HAP-1 (cell line): ENCODE measurements at places on chromosomes 12 and 14.
A peak's percentile ranks its signal among the peaks of the same experiment; 100 is the strongest.

DNA sequence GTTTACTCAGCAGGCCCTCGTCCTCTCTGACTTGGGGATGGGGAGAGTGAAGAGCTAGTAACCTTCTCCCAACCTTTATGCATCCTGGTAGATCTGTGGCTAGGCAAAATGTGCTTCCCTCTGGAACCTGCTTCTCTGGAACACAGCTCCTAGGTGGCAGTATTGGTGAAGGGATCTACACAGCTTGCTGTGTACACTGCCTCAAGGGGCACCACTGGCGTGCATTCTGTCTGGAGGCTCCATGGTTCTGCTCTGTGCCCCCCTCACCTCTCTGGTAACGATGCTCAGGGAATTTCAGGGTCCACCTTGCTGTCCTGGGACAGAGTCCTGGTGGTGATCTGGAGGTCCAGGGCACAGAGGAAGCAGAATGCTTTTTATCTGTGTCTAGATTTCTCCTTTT is 43.5 kb upstream of the KCNA5 start:
- no peak for DNase-seq

- no peak for DNase-seq
Observed at GRCh38 chr12:29152223-29152868, 3.3 kb downstream of the FAR2 start.

- DNase-seq, result no peak
Observed at GRCh38 chr12:122138616-122139015, 35.4 kb downstream of the IL31 start.

DNA sequence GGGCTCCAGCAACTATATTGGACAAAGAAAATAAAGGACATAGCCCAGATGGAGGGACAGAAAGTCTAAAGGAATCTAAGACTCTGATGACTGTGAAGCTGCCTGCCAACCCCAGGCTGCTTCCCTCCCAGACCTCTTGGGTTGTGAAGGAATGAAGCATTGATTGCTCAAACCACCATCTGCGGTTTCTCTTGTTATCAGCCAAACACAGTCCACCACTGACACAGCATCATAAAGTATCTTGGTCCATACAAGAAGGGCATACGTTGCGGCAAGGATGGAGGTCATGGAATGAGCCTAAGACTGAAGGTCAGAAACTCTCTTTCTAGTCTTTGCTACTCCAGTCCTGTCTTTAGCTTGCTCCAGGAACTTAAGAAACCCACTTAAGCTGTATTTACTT is 58.5 kb upstream of the PLXNC1 start:
- DNase-seq, result no peak

- no peak for DNase-seq
Observed at GRCh38 chr12:18462442-18462841, 201.1 kb downstream of the PIK3C2G start.

DNA sequence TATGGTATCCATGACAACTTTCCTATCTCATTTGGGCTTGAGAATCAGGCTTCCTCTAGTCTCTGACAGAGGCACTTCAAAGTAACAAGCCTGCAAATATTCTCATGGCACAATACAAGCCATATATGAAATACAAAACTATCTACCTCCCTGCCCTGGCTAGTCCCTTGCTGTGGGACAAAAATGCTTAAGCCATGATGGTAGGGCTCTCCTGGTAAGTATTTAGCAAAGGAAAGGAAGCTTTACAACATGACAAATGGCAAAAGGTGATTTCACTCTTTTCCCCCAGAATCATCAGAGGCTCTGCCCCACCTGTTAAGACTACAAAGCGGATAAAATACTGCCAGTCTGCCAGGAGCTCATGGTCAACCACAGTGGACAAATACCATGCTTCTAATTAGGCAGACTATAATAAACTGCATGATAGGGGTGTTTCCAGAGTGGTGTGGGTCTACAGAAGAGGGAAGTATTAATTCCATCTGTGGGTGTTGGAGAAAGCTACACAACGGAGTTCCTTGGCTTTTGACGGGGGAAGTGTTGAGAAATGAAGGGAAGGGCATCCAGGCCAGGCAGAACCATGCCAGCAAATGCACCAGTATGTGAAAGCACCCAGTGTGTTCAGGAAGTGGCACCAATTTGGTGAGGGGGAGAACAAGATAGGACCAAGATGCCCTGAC is 92.9 kb downstream of the SPTSSA start:
- DNase-seq, result no peak

DNA sequence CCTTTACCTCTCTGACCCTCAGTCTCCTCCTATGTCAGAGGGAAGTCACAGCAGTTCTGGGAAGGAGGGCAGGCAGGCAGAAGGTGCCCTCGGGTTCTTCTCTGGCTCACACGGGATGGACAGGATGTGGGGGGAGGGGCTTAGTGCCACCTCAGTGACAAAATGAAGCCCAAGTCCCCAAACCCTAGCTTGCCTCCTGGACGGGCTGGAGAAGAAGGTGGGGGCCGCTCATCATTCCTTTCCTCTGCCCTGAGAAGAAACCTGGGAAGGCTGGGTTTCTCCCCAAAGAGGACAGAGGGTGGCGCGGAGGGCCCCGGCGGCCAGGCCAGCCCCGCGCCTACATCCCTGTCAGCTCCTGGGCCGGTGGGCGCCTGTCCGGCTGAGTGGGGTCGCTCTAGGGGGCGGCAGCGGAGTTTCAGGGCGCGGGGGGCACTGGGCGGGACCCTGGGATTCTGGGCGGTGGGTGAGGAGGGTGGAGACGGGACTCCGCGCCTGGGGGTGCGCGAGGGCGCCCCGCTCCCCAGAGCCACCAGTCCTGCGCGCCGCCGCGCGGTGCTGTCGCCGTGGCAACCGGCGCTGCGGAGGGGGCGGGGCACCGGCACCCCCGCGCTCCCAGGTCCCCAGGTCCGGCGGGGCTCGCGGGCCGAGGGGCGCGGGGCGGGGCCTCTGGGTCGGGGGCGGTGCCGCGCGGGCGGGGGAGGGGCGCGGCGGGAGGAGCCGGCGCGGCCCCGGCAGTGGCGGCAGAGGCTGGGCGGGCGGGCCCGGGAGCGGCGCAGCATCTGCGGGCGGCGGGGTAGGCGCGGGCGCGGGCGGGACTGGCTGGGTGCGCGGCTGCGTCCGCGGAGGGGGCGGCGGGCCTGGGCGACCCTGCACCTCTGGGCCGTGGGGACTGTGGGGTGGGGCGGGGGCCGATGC is at the start of gene TMEM121:
Gene TMEM121 (plus strand): TSS at position 723 of the 915 bp plus-strand sequence. CDS start 2,252 bp downstream, outside the sequence.
- DNase-seq, result peak; percentile 67

DNA sequence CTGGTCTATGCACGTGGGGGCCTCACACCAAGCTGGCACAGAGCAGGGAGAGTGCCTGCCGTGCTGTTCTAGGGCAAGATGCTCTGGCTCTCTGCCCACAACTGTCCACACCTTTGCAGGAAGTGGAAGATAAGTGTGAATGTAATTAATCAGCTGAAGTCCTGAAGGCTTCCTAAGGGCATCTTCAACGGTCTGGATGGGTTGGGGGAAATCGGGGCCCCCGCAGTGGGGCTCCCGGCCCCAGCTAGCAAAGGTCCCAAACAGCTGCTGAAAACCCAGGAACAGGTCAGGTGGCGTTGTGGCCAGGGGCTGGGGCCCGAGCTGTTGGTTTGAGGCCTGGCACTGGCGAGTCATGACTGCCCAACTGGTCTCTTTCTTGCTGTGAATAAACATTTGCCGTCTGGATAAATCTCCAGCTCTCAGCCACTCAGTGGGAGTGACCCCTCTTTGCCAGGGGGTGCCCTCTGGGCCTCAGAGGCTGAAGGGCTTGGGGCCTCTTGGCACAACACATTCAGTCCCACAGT is 6.7 kb upstream of the SLC25A29 start:
- no peak for DNase-seq

GRCh38 chr12:114692186-114693058 is 8.4 kb upstream of the TBX3 start:
- peak; percentile 55 for DNase-seq

DNA sequence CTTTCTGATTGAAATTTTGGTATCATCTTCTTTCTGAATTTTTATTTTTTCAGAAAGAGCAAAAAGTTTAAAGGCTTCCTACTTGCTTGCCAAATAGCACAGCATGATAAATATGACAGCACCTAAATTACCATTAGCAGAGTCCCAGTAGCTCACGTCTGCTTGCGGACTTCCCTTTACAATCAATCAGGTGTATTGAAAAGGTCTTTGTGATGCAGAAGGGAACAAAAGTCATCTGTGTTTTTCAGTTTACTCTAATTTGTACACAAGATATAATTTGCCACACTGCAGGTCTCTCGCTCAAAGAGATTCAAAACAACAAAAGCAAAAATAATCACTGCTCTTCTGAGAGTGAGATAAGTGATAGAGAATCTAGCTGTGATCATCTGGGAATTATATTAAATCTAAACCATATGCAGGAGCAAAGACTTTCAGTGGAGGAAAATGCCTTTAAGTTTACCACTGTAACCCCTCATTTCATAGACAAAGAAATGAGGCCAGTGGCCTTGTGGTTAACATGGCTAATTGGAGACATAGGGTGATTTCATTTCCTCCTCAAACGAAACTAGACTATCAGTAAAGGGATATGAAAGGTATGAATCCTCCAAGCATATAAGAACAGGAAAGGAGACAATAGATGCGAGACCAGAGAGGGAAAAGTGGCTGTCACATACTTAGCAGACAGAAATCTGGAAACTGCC is 240.8 kb upstream of the TMPO start:
- no peak for DNase-seq

DNA sequence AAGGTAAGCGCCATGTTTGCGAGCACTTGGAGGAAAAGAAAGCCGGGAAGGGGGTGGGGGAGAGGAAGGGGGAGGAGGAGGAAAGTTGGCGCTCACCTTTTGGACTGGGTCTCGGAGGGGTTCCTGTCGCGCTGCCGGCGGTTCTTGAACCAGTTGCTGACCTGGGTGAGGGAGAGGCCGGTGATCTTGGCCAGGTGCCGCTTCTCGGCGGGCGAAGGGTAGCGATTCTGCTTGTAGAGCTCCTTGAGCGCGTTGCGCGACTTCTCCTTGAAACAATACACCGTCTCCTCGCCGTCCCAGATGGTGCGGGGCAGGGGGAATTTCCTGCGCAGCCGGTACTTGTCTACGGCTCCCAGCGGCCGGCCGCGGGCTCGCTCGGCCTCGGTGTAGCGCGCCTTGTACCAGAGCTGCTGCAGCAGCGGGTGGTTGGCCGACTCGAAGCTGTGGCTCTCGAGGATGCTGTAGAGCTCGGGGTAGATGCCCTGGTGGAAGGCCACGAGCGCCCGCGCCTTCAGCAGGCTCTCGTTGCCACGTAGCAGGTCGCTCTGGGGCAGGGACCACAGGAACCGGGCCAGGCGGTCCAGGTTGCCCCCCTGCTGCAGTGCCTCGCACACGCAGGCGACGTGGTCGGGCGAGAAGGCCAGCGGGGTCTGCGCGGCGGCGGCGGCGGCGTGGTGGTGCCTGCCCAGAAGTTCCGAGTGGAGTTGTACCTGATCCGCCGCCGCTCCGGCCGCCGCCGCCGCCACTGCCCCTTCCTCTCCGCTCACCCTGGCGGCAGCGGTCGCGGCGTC is 840 bp downstream of the SIX4 start:
- peak; percentile 49 for DNase-seq

DNA sequence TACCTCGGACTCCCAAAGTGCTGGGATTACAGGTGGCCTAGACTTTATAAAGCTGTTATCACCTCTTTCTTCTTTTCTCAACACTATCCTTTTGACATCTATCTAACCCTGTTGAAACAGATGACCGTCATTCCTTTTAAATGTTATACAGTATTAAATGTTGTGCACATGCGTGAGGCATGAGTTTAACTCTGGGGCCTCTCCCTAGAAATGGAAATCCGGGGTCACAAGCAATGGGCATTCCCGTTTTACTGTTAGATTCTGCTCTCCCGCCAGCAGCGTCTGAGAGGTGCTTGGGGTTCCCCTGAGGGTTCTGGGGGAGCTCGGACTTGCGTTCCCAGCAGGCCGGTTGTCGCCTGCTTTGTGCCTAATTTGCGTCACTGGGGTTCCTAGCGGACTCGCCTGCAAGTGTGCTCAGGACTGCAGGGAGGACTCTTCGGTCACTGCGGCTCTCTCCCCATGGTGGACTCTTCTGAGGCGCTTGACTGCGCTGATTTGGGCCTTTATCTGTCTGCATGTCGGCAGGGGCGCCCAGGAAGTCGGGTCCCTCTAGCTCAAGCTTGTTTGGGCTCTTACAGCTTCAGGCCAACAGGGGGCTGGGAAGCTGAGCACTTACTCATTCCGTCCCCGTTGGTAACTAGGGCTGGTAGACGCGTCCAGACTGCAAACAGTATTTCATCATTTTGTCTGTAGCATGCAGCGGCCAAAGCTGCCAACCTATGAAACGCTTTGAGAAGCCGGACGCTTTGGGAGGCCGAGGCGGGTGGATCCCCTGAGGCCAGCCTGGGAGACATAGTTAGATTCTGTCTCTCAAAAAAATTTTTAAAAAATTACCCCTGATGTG is 1.2 kb upstream of the RAN start:
- peak; percentile 78 for DNase-seq

GRCh38 chr12:65259501-65259900 is 19.0 kb upstream of the MSRB3 start:
- DNase-seq, result no peak

- no peak for DNase-seq
Observed at GRCh38 chr14:28651148-28651547, 115.4 kb upstream of the FOXG1 start.

DNA sequence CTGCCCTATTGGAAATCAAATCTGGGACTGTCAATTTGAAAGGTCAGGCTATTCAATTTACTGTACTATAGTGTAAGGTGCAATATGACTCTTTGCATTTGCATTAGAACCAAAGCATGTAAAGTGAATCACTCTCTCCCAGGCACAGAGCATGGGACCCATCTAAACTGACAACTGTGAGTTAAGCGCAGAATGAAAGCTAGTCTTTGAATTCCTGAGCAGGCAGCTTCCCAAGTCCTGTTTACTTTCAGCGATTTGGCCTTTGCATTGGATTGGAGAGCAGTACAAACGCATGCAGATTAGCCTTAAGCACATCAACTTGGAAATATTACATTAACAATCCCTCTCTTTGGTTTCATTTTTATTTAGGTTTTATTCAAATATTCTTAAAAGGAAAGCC is 74.6 kb downstream of the RERG start:
- no peak for DNase-seq

DNA sequence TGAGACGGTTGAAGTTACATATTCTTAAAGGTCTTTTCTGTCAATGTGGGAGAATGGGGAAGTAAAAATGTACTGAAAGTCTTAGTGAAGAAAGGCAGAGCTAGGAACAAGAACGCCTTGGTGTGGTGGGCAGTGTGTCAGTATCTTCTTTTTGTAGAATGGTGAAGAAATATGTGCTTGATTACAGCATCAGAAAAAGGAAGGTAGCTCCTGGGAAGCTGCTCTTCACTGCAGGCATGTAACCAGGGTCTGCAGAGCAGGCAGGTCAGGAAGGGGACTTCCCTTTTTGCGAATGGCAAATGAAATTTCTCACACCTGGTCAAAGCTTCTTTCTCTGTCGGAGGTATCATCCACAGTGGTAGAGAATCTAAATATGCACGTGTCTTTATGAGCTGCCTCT is 226.2 kb downstream of the ADAMTS20 start:
- DNase-seq, result no peak

- DNase-seq, result no peak
Observed at GRCh38 chr14:68263563-68264259, 444.1 kb downstream of the RAD51B start.

GRCh38 chr14:98138666-98139065 is 1133.3 kb downstream of the BCL11B start:
- DNase-seq, result no peak

DNA sequence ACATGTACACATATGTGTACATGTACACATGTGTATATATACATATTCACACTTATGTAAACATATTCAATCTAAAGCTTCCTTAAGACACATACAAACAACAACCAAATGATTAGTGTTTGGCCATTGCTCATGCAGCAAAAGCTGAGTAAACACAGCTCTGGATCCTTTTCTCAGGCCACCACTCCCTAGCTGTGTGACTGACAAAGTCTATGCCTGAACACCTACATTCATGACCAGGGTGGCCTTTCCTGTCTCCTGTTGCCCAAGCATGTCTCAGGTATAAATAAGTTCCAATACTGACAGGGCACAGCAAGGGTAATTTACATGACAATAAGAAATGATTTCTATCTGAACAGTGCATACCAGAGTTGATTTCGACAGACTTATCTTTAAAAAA is 1.4 kb upstream of the PTPRO start:
- no peak for DNase-seq
